Mucosa of descending colon (tissue), 3 donors: ENCODE measurements at places on chromosomes 5 and 9.

GRCh38 chr9:128836509-128837145, 7.0 kb upstream of the SPOUT1 start:
- no peak for DNase-seq

DNA sequence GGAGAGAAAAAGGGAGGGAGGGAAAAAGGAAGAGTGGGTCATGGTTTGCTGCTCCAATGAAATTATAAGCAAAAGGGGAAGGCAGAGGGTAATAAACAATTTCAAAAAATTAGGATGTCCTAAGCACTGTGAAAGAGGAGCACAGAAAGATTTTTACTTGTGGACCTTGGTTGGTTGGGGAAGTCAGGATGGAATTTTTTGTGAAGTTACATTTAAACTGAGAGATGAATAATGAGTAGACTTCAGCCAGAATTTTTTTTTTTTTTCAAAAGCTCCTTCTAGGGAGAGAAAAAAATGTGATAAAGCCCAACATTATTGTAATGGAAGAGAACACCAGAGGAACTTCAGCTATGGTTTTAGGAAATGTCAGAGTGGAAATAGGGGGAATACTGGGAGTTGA, 515.9 kb upstream of the PAPPA start:
- DNase-seq = no peak

DNA sequence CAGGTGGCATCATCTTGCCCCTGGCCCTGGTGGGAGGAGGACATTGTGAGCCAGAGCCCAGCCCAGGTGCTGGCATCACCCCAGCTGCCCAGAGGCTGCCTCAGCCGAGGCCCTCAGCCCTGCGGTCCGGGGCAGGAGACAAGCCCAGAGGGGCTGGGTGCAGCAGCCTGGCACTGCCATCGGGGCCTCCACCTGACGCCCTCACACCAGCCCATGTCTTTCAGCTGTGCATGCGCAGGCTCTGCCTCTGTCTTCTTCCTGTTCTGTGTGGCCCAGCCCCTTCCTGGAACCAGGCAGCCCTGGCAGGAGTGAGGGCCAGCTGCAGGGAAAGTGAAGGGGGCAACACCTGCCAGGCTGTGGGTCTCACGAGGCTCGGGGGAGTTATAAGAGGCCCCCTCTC, 4.8 kb upstream of the CEL start:
- no peak for DNase-seq

DNA sequence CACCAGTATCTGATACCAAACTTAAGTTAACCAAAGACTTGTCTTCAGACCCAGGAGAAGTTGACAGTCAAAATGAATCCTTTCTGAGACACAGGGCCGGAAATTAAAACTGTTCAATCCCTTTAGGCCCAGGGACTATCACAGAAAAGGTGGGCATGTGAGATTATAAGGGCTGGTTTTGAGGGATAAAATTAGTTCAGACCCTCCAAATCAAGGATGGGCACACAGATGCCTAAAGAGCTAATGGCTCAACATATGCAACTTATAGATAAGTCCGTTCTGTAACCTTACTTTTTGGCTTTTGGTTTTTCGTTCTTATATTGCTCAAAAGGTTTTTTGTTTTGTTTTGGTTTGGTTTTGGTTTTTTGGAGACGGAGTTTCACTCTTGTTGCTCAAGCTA, 129.6 kb upstream of the ABCA1 start:
- DNase-seq = no peak

DNA sequence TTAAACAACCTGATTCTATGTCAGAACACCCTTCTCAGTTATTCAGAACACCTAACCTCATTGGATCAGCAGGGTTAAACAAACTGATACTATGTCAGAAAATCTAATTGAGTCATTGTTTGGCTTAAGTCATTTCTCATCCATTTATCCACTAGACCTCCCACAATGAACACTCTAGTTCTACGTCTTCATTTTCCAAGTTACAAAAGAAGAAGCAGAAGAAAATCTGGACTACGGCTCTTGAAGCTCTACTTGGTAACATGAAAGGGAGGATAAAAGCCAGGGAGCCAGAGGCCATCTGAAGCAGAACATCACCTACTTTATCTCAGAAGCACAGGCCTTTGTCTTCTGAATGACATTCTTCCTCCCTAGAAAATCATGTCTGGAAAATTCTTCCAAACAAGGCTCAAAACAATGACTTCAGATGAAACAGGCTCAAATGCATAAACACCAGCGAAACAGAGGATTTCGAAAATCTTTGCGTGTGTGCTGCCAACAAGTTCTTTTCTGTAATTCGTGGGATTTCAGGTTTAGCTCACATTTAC, 35.4 kb upstream of the TGFBI start:
- DNase-seq = no peak

- no peak for DNase-seq
These were observed 621 bp downstream of the AK6 start for GRCh38 chr5:69368458-69369339.
